ENCODE measurements at places on chromosomes 6 and 20.
A peak's percentile ranks its signal among the peaks of the same experiment; 100 is the strongest.

GRCh38 chr20:17859002-17859615 is 109.5 kb downstream of the SNX5 start:
- DNase-seq: peak; percentile 70

DNA sequence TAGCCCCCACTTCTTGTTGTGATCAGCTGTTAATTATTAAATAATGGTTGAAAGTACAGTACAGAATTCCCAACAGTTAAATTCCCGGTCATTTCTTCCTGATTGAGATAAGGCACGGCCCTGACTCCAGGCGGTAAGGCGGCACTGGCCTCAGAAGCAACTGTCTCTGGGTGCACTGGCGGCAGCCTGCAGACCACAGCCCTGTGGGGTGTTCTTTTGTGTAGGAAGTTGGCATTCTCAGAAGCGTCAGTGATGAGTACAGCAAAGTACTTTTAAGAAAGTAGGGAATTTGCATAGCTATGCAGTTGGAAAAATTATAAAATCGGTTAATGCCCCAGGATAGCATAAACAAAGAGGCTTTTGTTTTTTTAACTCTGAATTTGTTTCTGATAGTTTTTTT is 50.5 kb downstream of the SAMD5 start:
- DNase-seq: no peak

GRCh38 chr6:14718861-14719260 is 527.0 kb upstream of the JARID2 start:
- DNase-seq: no peak

- DNase-seq: peak; percentile 43
These were observed 61.5 kb upstream of the HDDC2 start for GRCh38 chr6:125363039-125363823.

DNA sequence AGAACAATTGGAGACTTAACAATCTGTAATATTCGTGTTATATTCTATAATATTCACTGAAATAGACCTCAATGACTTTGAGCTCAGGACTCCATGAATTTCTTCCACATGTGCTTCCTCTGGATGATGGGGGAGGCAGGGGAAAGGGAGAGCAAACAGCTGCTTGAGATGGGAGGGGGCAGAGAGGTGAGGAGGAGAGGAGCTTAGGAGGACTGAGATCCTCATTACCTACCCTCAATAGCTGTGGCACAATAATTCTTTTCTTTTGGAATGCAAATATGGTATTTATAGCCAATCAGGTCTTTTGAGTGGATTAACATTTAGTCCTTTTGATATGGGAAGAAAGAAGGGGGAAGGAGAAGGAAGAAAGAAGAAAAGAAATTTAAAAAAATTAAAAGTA is 64.1 kb upstream of the ZNF217 start:
- DNase-seq: no peak

DNA sequence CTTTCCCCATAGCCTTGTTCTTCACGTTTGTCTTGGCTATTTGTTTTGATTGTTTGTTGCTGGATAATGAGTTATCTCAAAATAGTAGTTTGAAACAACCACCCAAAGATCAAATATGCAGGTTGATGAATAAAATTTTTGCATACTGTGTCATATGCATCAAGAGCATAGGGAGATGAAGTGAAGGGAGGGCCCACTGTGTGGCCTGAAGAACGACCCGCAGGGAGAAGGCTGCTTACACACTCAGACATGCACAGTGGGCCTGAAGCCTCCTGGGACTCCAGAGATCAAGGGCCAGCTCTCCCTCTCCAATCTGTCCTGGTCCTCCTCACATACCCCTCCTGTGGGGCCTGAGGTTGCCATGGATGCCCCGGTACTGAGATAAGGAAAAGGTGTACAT is 16.2 kb upstream of the TREM2 start:
- DNase-seq: no peak

DNA sequence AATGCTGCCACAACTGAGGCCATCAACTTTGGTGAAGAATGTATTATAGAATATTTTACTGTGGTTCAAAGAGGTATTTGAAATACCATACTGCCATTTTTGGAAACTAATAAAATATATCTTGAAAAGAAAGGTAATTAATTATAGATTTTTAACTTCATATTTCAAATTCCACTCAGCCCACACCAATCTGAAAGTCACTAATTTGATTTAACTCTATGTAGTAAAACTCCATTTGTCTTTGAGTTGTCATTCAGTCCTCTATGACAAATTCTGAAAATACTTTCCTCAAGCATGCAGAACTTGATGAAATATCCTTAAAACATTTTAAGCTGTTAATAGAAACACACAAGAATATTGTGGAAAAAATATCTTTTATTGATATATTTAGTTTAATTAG is 1196.7 kb upstream of the CITED2 start:
- DNase-seq: no peak

- DNase-seq: no peak
These were observed 9.9 kb downstream of the IRF4 start for GRCh38 chr6:401239-401993.

DNA sequence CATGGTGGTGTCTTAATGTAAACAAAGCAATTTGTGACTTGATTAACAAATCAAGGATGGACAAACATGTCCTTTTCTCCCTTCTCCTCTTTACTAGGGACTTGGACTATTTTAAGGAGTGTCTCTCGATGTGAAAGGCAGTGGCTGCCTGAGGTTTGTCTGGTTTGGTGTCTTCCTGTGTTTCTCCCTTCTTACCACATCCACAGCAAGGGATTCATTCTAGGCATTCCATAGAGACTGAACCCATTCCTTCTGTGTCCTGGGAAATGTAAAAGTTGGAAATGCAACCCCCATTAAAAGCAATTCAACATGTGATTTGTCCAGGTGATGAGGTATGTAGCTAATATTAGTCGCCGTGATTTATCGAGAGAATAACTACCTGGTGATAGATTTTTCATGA is 15.9 kb downstream of the NRN1 start:
- no peak for DNase-seq

DNA sequence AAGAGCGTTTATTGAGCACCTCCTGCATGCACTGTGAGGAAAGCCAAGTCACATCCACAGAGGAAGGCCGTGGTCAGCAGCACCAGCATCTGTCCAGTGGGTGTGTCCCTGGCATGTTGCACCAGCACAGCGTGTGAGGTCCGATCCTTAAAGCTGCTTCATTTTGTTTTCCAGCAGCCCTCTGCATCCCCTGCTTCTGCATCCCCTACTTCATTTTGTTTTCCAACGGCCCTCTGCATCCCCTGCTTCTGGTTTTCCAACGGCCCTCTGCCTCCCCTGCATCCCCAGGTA is 147.8 kb downstream of the SYCP2 start:
- no peak for DNase-seq

- no peak for DNase-seq
These were observed 15.7 kb upstream of the TMEM217 start for GRCh38 chr6:37273690-37274089.

DNA sequence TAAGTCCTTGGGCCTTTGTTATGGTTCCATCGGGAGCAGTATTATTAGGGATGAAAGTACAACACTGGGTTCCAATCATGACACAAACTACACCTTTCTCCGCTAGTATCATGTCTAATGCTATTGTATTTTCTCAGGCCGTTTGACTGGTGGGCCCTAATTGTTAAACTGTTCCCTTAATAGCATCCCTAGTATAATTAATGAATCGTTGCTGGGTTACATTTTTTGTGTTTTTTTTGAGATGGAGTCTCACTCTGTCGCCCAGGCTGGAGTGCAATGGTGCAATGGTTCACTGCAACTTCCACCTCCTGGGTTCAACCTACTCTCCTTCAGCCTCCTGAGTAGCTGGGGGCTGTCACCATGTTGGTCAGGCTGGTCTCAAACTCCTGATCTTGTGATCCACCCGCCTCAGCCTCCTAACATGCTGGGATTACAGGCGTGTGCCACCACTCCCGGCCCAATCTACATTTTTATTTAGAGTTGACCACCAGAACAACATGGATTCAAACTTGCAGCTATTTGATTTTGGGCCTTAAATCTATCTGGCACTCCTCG is 4.1 kb upstream of the ZNFX1 start:
- no peak for DNase-seq

- DNase-seq: no peak
These were observed 70.2 kb upstream of the BEND3 start for GRCh38 chr6:107185391-107185970.

- no peak for DNase-seq
These were observed 277.5 kb downstream of the PTPRK start for GRCh38 chr6:128242765-128243403.

GRCh38 chr20:3927486-3928291 is 38.5 kb downstream of the PANK2 start:
- no peak for DNase-seq

- DNase-seq: no peak
These were observed 106.2 kb downstream of the ERMARD start for GRCh38 chr6:169857343-169858292.

- DNase-seq: no peak
These were observed 14.1 kb downstream of the AIG1 start for GRCh38 chr6:143074670-143075318.
